ENCODE measurements at places on chromosomes 2 and 18.

DNA sequence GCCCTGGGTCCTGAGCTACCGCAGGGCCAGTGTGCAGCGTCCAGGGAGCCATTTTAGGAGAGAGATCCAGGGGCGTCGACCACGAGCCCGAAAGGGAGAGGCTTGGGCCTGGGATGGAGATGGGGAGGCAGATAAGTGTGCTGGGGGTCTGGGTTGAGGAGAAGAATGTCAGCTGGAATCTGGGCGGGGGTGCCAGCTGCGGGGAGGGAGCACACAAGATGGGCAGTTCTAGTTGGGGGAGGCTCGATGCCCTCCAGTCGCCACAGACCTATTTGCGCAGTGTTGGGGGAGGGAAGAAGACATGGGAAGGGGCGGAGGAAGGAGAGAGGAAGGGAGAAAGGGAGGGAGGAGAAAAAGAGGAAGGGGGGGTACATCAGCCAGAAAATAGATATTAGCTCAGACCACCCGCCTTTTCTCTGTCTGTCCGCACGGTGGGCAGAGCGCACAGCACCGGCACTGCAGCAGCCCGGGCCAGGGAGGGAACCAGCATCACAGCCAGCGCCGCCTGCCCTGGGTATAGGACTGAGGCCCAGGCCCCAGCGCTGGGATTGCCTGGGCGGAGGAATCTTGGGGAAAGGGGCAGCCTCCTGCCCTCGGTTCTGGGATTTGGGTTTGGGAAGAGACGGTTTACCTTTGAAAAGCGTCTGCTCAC, 1.9 kb upstream of the HOXD11 start:
- DNase-seq = no peak

DNA sequence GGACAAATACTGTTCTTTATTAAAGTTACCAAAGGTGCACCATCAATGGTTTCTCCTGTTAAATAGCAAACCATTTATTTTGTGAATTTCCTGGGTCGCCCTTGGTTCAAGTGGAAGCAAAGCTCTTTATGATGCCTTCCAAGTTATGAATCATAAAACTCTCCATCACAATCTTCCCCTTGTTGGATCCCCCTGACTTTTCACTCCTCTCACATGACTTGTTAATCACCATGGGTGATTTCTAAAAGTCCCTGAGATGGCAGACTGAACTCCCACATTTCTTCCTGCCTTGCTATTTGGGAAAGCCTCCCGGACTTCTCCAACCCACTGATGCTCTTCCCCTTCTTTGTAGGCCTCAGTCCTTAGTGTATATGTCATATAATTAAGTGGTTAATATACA, 176.0 kb downstream of the THADA start:
- no peak for DNase-seq

- no peak for DNase-seq
Observed at GRCh38 chr2:189300916-189301315, 121.4 kb upstream of the COL5A2 start.

DNA sequence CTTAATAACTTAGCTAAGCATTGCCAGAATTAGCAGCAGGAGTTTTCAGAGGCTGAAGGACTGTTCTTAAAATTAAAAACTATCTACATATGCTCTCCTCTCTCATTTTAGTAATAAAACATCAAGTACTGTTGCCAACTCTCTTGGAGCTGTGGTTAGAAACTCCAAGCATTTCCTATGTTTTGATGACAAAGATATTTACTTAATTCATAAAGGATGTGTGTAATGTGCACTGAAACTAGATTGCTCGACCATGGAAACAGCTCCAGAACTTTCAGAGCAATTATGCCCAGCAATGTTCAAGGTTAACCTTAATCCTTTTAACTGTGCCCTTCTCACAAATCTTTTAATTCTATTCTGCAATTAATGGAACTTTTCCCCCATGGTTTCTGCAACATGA, 8.4 kb downstream of the GRP start:
- DNase-seq = no peak

DNA sequence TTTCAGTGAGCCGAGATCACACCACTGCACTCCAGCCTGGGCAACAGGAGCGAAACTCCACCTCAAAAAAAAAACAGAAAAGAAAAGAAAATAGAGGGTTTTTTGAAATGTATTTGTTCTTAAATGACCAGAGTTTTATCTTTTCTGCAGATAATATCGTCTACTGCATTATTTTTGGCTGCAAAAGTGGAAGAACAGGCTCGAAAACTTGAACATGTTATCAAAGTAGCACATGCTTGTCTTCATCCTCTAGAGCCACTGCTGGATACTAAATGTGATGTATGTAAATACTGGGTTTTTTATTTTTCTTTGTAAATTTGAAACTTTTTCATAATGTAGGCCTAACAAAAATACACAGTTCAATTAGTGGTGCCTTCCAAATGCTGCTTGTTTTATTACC, 18.1 kb downstream of the CCNT2 start:
- DNase-seq = no peak

- DNase-seq = no peak
Observed at GRCh38 chr18:54947091-54947490, 12.2 kb downstream of the CCDC68 start.

GRCh38 chr18:13434854-13435253, 216.3 kb downstream of the LDLRAD4 start:
- DNase-seq = no peak

- DNase-seq = no peak
Observed at GRCh38 chr2:97844311-97844859, 131.0 kb downstream of the ZAP70 start.

Measured in effector CD4-positive, alpha-beta T cell (primary cell).